Stimulated activated CD8-positive, alpha-beta memory T cell treated with anti-CD3 and anti-CD28 coated beads, Interleukin-4, amount 100 ng/mL, for 1 hour (primary cell): ENCODE measurements at places on chromosomes 1 and 21.

GRCh38 chr1:39418236-39418635, 73.2 kb upstream of the BMP8A start:
- no peak for DNase-seq

- DNase-seq: no peak
These were observed 51.3 kb upstream of the LYST start for GRCh38 chr1:235918032-235918431.

GRCh38 chr1:28801461-28801860, 10.5 kb upstream of the OPRD1 start:
- no peak for DNase-seq

DNA sequence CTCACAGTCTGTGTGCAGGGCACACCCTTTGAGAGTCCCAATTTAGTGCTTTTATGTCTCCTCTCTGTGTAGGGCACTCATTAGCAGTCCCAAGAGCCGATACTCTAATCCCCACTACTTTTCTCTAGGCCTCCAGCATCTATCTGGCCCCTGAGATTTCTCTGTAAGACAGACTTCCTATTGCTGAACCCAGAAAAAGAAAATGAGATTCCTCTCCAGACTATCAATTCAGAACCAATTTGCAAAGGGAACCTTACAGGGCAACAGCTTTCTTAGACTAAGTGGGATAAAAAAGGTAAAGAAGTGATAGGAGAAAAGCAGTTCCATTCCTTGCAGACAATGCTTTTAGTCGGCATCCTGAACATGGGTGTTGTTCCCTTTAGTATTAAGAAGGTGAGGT, 172.2 kb downstream of the EDEM3 start:
- no peak for DNase-seq

DNA sequence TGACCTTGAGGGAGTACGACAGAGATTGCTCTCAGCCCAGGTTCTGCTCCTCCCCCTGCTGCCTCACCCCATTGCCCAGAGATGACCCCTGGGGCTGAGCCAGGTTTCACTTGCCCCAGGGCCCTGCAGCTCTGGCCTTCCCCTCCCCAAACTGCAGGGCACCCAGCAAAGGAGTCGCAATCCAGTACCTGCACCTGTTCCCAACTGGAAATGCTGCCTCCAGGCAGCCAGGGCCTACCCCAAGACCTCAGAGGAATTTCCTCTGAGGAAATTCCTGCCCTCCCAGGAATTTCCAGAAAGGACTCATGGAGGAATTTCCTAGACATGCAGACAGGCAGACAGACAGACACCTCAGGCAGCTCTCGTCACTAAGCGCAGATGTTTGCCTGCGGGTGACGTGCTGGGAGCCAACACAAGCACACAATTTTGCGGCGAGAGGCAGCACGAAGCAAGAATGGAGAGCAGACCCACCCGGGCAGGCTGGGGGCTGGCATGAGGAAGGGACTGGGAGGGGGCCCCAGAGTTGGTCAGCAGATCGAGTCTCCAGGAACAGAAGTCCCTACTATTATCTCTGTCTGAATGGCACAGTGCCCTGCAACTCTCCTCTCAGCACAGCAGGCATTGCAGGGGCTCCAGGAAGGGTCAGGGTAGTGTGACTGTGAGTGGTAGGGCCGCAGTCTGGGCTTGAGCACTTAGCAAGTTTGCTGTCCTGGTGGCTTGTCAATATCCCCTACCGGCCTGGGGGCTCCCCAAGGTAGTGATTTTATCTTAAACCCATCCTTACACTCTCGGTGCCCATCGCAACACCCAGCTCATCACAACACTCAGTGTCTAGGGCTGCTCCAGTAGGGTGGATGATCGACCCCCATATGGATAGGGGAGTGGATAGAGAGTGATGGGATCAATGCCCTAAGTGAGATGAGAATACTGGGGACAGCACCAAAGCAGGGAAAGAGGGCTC, 2.9 kb upstream of the EFNA1 start:
- no peak for DNase-seq

GRCh38 chr1:162111572-162111971, 42.1 kb downstream of the NOS1AP start:
- DNase-seq: no peak

- no peak for DNase-seq
These were observed 8.9 kb upstream of the RNF187 start for GRCh38 chr1:228478326-228478725.

DNA sequence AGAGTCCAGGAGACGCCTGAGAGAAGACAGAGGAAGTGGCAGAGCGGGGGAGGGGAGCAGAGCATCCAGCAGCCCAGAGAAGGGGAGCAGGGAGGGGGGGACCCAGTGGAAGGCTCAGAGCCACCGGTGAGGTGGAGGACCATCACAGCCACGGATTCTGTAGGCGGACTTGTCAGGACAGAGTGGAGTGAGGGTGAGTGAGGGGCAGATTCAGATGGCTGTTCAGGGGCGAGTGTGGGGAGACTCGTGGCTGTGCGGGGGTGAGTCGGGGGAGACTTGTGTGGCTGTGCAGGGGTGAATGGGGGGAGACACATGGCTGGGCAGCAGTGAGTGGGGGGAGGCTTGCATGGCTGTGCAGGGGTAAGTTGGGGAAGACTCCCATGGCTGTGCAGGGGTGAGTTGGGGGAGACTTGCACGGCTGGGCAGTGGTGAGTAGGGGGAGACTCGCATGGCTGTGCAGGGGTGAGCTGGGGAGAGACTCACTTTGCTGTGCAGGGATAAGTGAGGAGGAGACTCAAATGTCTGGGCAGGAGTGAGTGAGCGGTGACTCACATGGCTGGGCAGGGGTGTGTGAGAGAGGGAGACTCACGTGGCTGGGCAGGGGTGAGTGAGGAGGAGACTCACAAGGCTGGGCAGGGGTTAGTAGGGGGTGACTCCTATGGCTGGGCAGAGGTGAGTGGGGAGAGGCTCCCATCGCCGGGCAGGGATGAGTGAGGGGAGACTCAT, 56.8 kb upstream of the ABCG1 start:
- no peak for DNase-seq

DNA sequence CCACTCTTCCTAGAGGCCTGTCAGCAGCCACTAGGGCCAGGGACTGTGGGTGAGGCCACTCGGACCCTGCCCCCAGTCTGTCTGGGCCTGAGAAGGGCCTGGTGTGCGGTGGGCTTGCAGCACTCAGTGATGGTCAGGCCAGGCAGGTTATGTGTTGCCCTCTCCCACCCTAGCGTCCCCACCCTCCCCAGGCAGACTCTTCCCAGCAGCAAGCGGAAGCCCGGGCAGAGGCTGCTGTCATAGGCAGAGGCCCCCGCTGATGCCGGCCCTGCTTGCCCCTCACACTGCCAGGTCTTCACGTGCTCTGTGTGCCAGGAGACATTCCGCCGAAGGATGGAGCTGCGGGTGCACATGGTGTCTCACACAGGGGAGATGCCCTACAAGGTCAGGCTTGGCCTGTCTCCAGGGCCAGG, 6.6 kb downstream of the ZBTB48 start:
- no peak for DNase-seq

GRCh38 chr1:235206533-235207208, 45.6 kb upstream of the RBM34 start:
- DNase-seq: no peak
